ENCODE measurements at places on chromosomes 12 and 14.

DNA sequence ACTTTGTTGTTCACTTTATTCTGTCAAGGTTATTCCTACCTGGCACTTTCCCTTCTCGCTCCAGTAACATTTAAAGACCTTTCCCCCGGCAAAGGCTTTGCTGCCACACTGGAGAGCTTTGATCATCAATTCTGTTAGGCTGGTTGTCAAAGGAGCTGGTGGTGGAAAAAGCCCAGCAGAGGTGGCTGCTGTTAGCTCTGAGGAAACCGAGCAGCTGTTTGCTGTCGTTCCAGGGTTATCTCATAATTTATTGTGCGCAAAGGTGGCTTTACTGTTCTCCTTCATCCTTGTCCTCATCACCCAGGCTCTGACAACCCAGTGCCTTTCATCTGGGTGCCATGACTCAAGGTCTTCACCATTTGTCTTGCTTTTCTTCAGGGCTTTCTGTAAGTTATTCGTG lies 38.2 kb upstream of the CRADD start:
- DNase-seq: no peak

GRCh38 chr12:76976777-76977382 lies 88.5 kb downstream of the E2F7 start:
- DNase-seq: no peak

DNA sequence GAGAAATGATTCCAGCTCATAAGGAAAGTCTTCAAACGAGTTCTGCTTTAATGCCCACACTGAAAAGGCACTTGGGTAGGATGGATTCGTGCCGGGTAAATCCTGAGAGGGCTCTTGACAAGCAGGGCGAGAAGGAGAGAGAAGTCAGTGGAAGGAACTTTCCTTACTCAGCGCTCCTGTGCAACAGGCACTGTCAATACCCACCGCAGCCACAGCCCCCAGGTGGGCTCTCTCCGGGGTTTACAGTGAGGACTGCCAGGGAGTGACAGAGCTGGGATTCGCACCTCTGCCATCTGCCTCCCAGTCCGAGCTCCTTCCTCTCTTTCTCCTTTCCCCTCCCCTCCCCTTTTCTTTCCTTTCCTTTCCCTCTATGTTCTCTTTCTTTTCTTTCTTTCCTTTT lies 118.7 kb downstream of the BEGAIN start:
- no peak for DNase-seq

DNA sequence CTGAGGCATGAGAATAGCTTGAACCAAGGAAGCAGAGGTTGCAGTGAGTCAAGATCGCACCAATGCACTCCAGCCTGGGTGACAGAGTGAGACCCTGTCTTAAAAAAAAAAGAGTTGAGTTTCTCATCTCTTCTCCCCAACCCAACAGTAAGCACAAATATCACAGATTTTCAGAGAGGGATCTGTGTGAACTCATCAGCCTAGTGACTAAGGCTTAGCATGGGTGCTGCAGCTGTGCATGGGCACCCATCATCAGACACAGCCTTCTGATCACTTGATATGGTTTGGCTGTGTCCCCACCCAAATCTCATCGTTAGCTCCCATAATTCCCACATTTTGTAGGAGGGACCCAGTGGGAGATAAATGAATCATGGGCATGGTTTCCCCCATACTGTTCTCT lies 298.9 kb downstream of the PCNX1 start:
- DNase-seq: no peak

DNA sequence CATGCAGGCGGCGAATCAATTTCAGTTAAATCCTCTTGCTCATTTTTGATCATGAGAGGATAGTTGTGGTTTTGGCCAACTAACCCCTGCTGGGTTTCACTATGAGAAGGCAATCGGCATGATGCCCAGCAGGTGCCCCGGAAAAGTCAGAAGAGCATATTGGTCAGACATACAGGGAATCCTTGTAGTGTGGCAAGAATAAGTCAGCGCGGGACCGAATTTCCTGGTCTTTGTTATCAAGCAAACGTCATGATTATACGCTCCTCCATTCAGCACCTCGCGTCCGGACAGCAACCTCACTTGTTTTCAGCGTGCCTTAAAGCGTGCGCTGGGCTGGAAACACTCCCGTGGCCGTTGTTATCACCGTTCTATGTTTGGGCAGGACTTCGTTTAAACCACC lies 1.8 kb downstream of the TBC1D30 start:
- peak; percentile 84 for DNase-seq

DNA sequence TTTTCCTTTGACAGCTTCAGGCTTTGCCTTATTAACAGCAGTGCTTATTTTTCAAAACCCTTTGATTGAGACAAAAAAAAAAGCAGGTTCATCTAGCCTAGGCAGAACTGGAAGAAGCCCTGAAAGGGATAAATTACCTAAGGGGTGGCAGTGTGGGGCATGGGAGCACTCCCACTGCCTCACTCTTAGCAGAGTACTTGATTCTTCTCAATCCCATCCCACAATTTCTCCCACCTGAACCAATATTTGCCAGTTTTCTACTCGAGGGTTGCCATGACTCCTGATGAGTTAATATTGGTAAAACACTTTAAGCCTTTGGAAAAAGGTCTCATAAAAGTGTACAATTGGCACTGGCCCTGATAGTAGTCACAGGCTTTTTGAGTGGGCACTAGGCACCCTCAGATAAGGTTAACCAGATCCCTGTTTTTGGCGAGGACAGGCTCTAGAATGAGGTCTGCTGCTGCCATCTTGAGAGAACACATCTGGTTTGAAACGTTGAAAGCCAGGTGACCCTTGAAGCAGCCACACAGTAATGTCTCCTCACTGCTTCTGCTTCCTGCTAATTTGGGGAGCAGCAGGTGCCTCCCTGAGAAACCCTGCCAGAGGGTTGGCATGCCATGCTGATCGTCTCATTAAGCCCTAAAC lies 320.0 kb downstream of the RAD51B start:
- DNase-seq: no peak

- no peak for DNase-seq
Measured at GRCh38 chr12:19833775-19834501, 394.6 kb downstream of the AEBP2 start.

GRCh38 chr14:69328317-69328716 lies 68.4 kb downstream of the GALNT16 start:
- DNase-seq: no peak

GRCh38 chr12:23126794-23127193 lies 501.8 kb downstream of the ETNK1 start:
- DNase-seq: no peak

GRCh38 chr12:101794574-101794973 lies 36.2 kb downstream of the GNPTAB start:
- DNase-seq: no peak

DNA sequence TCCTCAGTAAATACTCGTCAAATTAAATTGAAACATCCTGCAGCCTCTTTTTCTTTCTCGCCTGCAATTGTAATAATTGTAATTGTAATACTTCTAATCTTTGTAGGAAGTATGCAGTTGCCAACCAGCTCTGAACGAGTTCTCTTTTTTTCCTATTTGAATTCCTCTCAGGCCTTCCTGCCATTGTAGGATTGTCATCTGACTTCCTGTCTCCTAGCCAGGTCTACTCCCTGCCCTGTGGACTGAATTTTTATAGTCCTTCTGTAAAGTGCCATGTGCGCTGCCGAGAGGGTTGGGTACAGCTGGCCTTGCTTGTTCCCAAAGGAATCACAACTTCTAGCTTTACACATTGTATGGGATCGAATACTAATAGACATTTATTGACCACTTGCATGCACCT lies 183.3 kb downstream of the SSPN start:
- no peak for DNase-seq

DNA sequence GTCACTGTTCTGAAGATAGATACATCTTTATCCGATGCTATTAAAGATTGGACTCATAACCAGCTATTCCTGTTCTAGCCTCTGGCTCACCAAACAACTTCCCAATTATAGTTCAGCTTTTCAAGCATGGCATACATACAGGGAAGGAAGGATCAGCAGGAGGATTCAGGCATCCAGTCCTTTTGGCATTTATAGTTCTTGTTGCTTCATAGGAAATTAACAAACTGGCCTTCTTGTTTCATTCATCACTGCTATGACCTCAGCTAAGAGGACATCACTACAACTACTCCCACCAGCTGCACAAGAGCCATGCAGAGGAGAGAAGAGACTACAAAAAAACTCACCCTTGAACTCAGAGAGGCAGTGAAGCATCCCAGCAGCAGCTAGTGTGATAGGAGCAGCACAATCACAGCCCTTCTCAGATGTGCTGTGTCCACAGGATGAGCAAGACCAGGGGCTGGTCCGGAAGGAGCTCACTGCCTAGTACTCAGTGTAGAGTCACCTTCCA lies 100.5 kb downstream of the SPTSSA start:
- DNase-seq: no peak

DNA sequence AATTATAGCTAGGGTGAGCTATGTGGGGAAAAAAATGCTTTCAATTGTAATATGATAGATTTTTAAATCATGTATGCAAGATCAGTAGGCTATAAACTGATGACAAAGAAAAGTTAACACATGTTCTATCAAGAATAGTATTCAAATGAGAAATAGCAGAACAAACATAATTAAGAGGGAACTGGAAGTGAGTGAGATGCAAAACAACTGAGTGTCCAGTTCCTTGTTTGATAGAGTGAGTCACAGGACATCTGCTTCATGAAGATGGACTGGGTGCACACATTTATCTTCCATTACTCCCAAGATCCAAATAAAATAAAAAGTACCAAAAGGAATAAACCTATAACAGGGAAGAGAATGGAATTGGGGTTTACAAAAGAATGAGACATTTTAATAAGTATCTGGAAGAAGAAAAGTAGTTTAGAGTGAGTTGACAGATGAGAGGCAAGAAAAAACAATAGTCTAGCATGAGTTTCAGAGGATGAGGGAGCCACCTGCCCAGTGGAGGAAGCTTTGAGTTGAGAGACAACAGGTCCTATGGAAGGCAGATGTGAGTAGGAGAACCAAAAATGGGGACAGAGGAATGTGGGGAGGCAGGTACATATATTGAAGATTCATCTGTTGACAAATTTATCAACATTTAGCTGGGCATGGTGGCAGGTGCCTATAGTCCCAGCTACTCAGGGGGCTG lies 178.1 kb upstream of the ARHGAP5 start:
- DNase-seq: no peak

DNA sequence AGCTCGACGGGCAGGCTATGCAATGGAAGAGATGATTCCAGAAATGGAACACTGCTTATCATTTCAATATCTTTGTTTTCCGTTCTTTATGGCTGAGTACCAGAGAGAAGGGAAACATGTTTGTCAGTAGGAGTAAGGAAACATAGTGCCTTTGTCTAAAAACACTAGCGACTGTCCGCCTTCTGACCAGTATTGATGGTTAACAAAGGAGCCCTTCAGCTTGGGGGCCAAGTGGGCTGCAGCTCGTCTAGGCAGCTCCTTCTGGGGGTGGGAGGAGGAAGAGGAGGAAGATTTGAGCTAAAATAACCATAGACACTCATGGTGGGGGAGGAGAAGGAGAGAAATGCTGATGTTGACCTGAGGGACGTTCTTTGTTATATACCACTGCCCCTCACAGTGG lies 15.0 kb downstream of the COQ5 start:
- DNase-seq: no peak

DNA sequence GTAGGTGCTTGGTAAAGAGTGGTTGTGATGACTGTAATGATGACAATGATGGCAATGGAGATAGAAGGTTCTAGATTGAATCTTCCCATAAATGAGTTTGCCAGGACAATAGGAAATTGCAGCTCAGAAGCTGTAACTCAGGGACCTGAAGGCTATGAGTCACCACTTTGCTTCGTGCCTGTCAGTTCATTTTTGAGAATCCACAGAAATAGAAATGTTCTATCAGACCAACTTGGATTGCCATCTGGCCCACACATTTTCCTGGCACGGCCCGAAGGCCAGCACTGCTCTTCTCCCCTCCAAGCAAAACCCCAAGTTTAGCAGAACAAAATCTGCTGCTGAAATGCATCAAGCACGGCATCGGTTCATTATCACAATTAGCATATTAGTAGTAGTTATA lies 1127.0 kb downstream of the BCL11B start:
- DNase-seq: no peak

DNA sequence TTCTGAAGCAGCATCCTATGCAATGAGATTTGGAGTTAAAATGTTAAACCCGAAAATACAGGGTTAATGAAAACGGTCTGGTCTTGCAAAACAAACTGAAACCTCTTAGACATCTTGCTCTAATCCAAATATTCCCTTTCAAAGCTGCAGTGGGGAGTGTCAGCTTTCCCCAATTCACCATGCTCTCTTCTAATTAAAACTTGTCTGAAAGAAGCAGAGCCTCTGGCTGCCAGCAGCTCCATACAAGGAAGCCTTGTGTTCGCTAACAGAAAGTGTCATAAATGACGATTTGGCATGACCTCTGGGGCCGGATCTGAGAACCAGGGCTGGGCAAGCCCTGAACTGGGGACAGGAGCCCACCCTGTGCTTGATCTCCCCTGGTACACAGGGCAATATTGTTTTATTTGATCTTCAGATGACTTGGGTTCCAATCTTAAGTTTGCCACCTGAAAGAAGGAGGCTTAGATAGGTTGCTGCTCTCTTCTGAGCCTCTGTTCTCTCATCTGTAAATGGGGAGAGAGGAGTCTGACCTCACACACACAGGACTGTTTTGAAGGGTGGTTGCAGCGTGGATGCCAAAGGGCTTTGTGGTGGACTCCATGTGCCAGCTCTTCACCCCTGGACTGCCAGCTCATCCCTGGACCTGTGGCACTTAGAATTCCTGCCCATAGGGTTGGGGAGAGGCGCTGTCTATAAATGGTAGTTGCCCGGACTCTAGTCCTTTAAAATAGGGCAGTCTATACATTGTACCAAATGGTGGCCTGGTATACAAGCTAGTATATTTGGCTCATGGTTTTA lies 7.8 kb downstream of the KMT5A start:
- DNase-seq: no peak

DNA sequence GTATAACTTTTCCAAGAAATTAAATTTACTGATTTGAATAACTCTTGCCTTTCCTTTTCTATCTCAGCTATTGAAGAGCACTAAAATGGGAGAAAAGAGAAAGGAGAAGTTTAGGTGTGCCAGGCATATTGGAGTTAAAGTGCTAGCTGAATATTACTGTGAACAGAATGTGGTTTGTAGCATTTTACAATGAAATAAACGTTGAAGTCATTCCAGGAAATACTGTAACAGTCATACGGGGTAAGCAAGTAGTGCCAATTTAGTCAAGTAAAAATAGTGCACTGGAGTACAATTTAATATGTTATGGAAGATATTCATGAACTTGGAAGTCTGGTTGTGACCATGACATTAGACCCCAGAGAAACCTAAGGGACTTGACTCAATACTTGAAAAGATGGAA lies 62.1 kb downstream of the E2F7 start:
- no peak for DNase-seq

DNA sequence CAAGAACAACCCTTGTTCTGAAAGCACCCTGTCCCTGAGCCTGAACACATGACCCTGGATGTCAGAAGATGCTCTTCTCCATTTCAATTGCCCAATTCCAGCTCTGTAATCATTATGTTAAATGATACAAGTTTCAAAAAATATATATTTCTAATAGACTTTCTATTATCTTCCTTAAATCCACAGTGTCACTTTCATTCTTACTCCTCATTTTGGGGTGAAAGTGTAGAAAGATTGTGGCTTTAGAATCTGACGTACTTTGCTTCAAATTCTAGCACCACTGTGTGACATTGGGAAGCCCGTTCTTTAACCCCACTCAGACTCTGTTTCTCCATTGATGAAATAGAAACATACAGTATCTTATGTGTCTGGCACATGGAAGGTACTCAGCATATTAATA lies 83.2 kb downstream of the ETV6 start:
- DNase-seq: no peak

GRCh38 chr14:82080370-82080769 lies 546.7 kb upstream of the SEL1L start:
- DNase-seq: peak; percentile 40

- peak; percentile 79 for DNase-seq
Measured at GRCh38 chr12:54993181-54993835, 8.7 kb upstream of the TESPA1 start.

Measured in iPS-NIHi11 (cell line).